ENCODE measurements at places on chromosomes 4 and X.

GRCh38 chr4:40789031-40789430, 39.3 kb downstream of the NSUN7 start:
- peak; percentile 34 for DNase-seq

DNA sequence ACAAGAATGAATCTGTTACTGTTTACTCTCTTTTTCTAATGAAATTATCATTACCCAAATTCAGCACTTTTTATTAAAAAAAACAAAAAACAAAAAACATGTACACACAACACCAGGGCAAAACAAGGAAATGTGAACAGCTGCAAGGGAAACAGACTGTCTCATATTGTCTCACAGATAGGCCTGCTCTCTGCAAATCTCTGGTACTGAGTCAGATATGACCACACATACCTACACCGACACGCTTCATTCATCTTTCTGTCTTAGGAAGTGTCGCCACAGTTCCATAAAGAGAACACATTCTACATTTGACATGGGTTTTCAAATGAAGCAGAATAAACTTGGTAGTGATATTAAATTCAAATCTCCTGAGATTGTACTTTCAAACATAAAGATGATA, 92.2 kb upstream of the GPR34 start:
- no peak for DNase-seq

GRCh38 chr4:55458611-55459010, 62.9 kb downstream of the TMEM165 start:
- DNase-seq: no peak

GRCh38 chrX:40108162-40108958, 10.6 kb upstream of the BCOR start:
- DNase-seq: no peak

DNA sequence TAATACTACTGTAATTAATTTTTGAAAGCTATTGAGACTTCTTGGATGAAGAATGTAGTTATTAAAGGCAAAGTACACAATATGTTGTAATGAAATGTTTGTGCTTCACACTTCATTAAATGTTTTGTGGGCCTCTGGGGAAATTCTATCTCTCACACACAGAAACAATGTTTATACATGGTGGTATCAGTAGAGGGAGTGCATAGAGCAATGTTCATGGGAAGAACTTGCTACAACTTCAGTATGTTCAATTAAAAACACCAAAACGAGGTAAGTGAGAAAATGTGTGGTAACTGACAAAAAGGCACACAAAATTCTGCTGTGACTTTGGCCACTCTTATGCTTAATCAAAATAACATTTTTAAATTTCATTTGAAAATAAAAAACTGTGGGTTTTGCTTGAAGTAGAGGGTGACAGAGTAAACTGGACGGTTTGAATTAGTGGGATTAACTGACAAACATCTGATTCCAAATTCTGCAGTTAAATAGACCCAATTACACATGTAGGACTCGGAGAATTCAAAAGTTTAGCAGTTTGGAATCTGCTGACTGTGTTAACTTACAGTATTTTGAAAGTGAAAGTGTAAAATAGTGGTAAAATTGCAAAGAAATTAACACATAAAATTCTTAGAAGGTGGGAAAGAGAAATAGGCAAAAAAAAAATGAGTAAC, 111.4 kb upstream of the TTC29 start:
- DNase-seq: peak; percentile 11

GRCh38 chrX:55867181-55867651, 149.7 kb downstream of the RRAGB start:
- DNase-seq: no peak

DNA sequence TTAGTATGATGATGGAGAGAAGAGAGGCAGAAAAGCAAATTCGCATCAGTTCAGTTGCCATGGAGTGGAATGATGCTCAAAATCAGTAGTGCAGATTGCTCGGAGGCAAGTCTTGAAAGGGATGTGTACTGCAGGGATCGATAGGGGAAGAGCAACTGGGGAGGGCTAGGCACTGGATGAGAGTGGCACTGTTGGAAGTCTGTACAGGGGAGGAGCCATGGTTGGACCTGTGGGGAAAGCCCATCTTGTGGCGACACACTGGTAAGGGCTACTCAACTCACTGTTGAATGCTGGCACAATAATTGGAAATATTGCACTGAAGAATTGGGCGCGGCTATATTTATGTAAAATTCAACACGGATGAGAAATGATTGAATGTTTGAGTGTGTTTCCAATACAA, 1.2 kb downstream of the RAB9B start:
- no peak for DNase-seq

- DNase-seq: no peak
Measured at GRCh38 chr4:107635735-107636134, 84.3 kb downstream of the PAPSS1 start.

- DNase-seq: peak; percentile 66
Measured at GRCh38 chr4:158255727-158256324, 45.5 kb downstream of the TMEM144 start.

- DNase-seq: no peak
Measured at GRCh38 chr4:143302536-143302935, 34.1 kb upstream of the GAB1 start.

DNA sequence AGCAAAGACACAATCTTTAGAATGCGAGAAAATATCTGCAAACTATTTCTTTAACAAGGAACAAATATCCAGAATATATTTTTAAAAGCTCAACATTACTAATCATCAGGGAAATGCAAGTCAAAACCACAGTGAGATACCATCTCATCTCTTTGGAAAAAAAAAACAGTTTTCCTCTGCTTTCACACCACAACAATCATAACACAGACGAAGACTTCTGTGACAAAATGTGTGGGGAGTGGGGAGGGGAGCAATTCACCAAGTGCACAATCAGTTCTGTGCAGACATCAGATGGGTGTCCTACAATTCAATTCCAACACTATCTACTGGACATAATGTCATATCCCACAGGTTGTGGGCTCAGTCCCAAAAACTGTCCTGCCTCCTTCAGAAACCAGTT, 293.2 kb upstream of the SLC7A11 start:
- DNase-seq: no peak

Measured in suppressor macrophage treated with lipopolysaccharide for 4 hours (primary cell).